Panc1 (cell line): ENCODE measurements at places on chromosomes 6 and 20.

DNA sequence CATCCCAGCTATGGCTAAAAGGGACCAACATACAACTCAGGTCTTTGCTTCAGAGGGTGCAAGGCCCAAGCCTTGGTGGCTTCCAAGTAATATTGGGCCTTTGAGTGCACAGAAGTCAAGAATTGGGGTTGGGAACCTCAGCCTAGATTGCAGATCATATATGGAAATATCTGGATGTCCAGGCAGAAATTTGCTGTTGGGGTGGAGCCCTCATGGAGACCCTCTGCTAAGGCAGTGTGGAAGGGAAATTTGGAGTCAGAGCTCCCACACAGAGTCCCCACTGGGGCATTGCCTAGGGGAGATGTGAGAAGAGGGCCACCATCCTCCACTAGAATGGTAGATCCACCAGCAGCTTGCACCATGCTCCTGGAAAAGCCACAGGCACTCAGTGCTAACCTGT, 123.5 kb downstream of the PRL start:
- no peak for DNase-seq

DNA sequence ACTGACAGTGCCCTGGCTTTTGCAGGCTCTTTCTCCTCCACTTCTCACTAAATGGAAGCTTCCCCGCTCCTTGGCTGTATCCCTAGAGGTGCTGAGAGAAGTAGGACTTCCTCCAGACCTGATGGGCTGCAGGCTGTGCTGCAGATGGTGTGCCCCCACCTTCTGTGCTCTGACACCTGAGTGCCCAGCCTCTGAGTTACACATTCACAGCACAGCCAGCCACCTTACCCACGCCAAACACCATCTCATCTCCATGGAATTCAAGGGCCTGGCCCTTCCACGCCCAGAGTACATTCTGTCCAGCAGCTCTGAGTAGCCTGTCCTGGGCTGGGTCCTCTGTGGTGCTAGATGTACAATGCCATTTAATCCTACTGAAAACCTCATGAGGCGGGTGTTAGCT, 5.3 kb downstream of the SFTA2 start:
- no peak for DNase-seq

DNA sequence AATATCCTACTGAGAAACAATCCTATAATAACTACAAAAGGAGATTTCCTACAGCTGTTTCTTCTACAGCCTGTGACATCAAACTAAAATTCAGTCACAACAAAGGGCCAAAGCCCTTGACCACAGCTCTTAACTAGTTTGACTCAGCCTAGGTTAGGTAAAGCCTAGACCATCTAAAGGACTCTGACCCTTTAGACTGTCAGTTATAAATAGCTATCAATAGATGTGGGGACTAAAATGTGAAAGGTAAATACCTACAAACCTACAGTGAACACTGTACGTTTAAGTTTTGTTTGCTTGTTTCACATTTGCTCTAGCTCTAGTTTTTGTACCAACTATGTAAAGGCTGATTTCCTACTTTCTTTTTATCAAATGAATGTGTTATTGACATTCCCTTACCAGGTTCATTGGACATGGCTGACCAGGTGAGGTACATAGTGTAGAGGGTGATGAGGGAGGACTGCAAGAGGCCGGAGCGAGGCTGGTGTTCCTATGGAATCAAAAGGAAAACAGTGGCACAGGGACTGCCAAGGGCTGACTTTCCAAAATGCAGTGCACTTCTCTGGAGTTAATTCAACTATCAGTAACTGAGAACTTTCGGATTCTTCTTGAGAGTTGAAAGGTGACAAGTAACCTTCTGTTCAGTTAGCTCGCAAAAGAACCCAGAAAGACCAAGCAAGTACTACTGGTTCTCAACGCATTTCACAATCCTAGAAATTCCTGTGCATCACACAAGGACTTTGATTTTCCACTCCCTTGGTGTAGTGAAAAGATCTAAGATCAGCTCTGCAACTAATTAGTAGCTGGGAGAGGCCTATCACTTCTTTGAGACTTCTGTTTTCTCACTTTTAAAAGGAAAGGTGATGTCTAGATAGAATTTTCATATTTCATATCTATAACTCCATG, 17.2 kb downstream of the SERINC3 start:
- no peak for DNase-seq

GRCh38 chr6:3391902-3392458, 64.9 kb downstream of the SLC22A23 start:
- DNase-seq: no peak

DNA sequence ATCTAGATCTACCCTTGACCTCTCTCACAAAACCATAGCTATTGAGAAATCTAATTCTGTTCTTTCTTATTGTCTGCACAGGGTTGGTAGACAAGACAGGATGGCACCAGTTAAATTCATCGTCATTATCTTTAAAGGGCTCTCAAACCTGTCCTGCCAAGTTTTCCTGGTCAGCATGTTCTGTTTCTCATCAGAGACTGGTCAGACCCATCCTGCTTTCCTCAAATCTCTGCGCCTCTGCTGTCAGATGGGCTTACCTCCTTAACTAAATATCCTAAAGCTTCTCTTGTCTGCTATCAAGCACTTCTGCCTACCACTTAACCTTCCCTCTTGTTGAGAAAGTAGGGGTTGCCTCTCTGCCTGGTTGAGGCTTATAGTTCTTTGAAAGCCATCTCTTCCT, 125.2 kb downstream of the MYO6 start:
- DNase-seq: no peak

GRCh38 chr20:64080013-64080812, at the start of gene OPRL1:
OPRL1 (plus strand) TSS chr20:64080082; CDS start chr20:64092721, 12,639 bp downstream.
- DNase-seq: no peak

DNA sequence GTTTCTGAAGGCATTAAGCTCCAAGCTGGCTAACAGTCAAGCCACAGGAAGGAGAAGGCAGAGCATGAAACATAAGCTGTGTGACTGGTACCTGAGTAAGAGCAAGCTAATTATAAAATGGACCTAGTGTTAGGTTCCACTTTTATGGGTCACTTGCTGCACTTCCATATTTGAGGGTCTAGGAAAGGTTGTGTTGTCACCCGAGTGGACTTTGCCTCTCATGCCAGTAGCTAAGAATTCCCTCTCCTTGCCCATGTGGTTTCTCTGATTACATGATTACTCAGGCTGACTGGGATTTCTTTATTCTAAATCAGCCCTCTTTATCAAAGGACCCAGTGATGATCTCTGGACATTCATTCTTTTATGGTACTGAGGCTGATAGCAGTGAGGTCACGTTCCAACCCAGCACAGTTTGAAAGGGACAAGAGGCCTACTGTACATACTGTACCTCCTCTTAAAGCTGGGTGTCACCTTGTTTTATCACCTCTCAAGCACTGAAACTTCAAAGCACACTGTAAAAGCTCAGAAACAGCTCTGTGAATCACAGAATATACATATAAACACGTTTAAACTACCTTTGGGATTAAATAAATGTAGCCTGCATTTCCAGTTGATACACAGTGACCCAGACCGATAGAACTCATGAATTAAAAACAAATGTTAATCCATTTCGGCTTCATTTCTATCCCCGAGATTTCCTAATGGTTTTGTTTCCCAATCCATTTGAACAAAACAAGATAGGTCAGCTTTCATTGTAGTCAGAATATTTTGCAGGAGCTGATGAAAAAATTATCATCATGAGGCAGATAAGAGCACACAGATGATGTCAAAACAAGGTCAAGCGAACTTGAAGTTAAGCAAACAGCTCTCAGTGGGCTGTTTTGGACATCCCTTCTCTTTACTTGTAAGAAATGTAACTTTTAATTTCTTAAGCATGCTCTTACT, 96.5 kb downstream of the ALDH8A1 start:
- peak; percentile 35 for DNase-seq

- DNase-seq: no peak
These were observed 90.4 kb downstream of the SLC2A10 start for GRCh38 chr20:46799781-46800408.
